Caki2 (cell line): ENCODE measurements at places on chromosomes 12 and 14. TPM values are rescaled to one million over a fixed set of nuclear protein-coding genes. Genes with fewer than 3 reads are reported as not detected.

GPR162 gene
- 10.0 and 15.9 TPM in 2 replicates for total RNA-seq

GRCh38 chr12:108612788-108613282, 15.0 kb upstream of the TMEM119 start:
- peak; percentile 51 for DNase-seq

GRCh38 chr12:131642101-131642540, 68.8 kb upstream of the SFSWAP start:
- peak; percentile 74 for DNase-seq

CELA1 gene
- not detected in 2 replicates for total RNA-seq

GALNT9 gene
- total RNA-seq: 14.1 and 14.6 TPM in 2 replicates

GRCh38 chr14:50812180-50812579, 18.8 kb downstream of the NIN start:
- DNase-seq: no peak

GRCh38 chr12:49537752-49538509, 899 bp upstream of the KCNH3 start:
- DNase-seq: no peak

MGAT4C gene
- not detected in 2 replicates for total RNA-seq

DNA sequence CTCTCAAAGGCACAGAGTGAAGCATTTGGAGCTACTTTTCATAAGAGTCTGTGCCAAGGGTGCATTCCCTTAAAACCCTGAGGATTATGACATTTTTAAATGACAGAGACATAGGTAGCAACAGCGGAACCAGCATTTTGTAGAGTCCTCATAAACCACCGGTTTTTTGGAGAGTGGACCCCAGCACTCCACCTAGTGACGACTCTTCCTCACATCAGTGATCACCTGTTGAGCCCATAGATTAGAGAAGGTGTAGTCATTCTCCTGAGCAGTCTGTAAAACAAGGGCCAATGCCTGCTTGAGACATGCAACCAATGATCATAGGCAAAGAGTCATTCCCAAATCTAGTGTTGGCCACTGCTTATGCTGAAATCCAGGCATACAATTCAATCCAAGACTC, 399.1 kb downstream of the GXYLT1 start:
- no peak for DNase-seq

- DNase-seq: peak; percentile 44
These were observed 24.0 kb upstream of the LGR5 start for GRCh38 chr12:71415336-71416231.

- DNase-seq: no peak
These were observed 51.2 kb upstream of the HELB start for GRCh38 chr12:66251049-66251448.

GRCh38 chr12:112008918-112009317, 4.0 kb downstream of the TMEM116 start:
- DNase-seq: peak; percentile 14

DNA sequence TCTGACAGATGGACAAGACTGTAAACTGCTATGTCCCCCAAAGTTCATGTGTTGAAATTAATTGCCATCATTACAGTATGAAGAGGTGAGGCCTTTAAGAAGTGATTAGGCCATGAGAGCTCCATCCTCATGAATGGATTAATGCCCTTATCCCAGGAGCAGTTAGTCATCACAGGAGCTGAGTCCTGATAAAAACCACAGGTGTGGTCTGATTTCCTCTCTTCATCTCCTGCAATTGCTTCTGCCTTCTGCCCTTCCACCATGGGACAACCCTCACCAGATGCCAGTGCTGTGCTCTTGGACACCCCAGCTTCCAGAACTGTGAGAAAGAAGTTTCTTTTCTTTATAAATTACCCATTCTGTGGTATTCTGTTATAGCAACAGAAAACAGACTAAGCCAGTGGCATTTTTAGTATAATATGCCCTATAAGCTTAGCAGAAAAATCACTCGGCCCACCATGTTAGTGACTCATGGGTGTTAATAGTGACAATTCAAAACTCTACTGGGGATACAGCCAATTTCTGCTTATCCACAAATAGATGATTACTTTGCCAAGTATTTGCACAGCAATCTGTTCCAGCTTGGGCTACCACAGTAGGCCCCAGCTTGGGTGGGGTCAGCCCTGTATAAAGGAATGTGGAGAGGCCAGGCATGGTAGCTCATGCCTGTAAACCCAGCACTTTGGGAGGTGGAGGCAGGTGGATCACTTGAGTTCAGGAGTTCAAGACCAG, 129.0 kb upstream of the BCL2L14 start:
- no peak for DNase-seq

DCAF5 gene
- 7.8 and 9.0 TPM in 2 replicates for total RNA-seq

IPO8 gene
- 6.6 and 11.3 TPM in 2 replicates for total RNA-seq

GRCh38 chr14:54698966-54699530, 132.1 kb downstream of the SAMD4A start:
- DNase-seq: no peak

GRCh38 chr12:57755454-57756372, 810 bp downstream of the MARCHF9 start:
- no peak for DNase-seq

DNA sequence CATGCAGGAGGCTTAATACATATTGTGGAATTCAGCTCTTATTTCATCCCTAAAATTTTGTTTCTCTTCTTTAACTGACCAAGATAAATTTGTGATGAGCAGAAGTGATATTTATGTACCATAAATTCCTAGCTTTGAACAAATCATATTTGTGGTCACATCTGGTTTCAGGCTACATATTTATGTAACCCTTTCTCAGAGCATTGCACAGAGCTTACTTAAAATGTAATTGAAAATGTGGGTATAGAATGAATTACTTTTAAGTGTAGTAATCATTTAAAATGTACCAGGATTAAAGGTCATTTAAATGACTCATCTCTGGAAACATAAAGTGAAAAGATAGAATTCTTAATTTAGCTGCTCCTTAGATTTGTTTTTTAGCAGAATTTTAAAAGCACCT, 129.9 kb upstream of the FRMD6 start:
- no peak for DNase-seq

DNA sequence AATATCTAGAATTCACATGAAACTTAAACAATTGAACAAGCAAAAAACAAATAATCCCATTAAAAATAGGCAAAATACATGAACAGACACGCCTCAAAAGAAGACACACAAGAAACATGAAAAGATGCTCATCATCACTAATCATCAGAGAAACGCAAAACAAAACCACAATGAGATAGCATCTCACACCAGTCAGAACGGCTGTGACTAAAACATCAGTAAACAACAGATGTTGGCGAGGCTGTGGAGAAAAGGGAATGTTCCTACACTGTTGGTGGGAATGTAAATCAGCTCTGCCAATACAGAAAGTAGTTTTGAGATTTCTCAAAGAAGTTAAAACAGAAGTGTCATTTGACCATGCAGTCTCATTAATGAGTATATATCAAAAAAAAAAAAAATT, 121.3 kb downstream of the PTPRO start:
- no peak for DNase-seq

DNA sequence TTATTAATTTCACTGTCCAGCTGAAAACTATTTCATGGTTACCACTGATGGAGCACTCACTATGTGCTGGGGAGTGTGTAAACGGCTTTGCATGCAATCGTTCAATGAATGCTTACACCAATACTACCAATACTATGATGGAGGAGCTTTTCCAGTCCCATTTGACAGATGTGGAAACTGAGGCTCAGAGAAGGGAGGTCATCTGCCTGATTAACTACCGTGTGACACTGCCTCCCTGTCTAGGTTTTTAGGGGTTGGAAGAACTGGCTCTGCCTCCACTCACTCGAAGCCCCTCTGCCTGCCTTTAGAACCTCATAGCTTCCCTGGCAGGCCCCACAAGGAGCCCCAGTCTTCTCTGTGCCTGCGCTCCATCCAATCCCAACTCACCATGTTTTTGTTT, 11.9 kb downstream of the MSI1 start:
- DNase-seq: no peak

DNA sequence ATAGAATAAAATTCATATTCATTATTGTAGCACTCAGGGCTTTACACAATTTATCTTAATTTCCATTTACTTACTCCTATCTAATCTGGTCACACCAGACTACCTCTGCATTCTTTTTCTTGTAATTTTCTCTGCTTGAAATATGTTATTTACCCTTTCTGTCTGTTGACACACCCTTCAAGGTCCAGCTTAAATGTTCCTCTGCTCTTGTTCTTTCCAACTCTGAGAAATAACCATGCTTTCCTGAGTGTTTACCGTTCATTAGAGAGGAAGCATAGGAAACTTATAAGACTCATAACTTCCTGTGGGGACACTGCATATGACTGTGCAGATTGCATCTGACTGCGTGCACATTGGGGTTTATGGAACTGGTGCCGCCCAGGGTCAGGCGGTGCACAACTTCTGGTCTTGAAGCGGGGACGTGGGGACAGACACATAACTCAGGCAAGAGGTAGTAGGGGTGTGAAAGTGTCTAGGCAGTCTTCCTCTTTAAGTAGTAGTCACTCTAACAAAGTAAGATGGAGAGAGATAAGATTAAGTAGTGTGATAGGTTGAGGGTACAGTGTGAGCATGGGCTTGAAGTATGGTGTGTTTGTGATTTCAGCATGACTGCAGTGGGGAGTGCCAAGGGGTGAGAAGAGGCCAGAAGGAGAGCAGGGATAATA, 42.6 kb upstream of the FOXJ2 start:
- no peak for DNase-seq

DNA sequence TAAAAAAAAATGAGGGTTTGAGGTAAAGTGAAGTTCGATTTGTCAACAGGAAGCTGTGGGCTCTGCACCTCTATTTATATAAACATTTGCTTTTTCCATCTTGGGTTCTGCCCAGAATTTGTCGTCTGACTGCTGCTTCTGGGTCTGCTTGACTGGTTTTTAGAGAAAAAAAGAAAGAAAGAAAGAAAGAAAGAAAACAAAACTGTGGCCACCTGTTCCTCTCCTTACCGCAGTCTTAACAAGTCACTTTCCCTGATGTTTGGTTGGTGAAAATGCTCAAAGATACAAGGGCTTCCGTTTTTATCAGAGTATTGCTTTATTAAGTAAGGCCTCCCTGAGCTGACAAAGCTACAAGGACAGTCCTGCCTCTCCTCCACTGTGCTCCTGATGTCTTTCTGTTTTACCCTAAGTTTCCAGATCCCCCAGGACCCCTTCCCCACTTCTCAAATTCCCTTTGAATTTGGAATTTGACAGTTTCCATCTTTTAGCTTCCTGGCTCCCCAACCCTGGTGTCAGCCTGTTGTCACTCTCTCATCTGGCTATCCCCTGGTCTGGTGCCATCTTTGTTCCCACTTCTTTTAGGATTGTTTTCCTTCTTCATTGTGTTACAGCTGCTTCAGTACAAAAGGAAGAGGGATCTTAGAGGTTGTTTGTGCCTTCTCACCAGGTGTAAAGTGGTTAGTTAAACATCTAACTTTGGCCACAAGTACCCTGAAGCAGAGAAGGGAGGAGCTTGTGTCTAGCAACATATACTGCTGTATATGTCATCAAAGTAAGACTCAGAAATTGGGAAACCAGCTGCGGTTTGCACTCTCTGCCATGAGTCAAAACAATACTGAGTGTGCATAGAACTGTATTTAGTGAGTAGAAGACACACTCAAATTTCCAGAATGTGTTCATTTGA, 18.0 kb downstream of the MFAP5 start:
- no peak for DNase-seq

CDC42BPB gene
- total RNA-seq: 7.5 and 12.9 TPM in 2 replicates

DNA sequence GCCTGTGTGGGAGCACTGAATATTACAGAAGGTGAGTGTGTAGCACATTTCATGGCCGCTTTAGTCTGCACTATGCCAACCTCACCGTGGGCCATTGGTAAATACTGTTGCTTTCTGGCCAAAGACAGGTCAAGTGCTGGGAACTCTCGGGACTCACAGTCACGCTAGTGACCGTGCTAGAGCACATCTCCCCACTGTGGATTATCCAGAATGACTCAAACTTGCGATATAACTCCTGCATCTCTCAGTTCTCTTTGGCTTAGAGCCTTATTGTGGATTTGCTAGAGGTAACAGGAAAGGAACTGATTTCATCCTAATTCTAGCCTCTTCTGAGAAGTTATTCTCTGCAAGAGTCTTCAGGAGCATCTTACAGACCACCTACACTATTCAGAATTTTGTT, 86.5 kb downstream of the DAD1 start:
- DNase-seq: no peak

RPGRIP1 gene
- total RNA-seq: not detected in 2 replicates

- DNase-seq: no peak
These were observed 196.9 kb downstream of the BCL11B start for GRCh38 chr14:99075061-99075460.

- no peak for DNase-seq
These were observed 112.6 kb downstream of the SLC2A13 start for GRCh38 chr12:39993268-39993667.

GRCh38 chr14:26597589-26598080, at the start of gene NOVA1:
NOVA1 (minus strand) TSS chr14:26598033; CDS start chr14:26597436, 597 bp downstream.
- DNase-seq: peak; percentile 35

DNA sequence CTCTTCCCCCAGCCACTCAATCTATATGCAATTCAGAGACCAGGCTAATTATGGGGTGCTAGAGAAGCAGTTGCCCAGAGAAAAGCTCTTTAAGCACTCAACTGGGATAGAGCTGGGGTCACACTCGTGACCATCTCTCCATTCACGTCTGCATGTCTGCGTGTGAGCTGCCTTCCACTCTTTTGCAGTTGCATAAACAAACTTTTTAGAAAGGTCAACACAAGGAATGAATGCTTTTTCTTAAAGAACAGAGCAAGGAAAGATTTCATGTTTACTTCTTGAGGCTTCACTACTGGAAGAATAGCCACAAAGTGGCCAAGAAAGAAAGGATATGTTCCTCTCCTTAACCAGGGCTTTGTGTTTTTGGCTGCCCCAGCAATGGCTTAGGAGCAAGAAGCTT, 151.1 kb downstream of the SAMD4A start:
- no peak for DNase-seq

DNA sequence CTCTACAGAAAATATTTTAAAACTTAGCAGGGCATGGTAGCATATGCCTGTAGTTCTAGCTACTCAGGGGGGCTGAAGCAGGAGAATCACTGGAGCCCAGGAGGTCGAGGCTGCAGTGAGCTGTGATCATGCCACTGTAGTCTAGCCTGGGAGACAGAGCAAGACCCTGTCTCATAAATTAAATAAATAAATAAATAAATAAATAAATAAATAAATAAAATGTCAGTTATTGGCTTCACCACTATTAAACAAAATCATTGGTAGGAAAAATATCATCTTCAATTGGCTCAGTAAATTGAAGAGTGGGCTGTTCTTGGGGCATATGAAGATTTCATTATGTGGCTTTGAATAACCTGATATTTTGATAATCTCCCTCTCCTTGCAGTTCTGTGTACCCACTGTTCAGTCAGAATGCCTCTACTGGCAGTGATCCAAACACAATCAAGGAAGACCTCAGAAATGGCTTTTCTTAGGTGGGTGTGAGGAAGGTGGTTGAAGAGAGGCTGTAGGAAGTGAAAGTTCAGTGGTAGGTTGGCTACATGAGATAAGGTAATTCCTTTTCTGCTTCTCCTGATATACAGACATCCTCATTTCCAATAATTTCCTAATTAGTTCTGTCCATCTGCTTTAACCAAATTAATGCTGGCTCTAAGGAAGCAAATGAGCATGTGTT, 175.8 kb downstream of the MSRB3 start:
- DNase-seq: no peak

GALNT16 gene
- total RNA-seq: not detected in 2 replicates

DNA sequence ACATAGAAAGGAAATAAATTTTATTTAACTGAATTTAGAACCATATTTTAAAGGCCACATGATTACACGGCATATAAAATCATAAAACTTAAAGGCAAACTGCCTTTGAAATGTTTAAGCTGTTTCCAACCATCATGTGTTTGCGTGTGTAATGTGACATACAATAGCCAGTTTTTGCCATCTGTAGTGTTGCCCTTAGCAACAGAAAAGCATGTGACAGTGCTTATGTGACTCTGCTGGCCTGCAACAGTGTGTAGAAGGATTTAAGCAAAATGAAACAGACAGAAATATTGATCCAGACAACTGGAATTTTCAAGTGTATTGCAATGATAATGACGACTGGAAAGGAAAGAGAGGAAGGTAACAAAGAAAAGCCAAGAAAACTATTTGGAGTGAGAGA, 49.5 kb downstream of the TSPAN19 start:
- no peak for DNase-seq
